ENCODE measurements at places on chromosomes 4 and X. TPM values are rescaled to one million over a fixed set of nuclear protein-coding genes. Genes with fewer than 3 reads are reported as not detected.

Gene GPM6B
- total RNA-seq: not detected

Gene CENPVL2
- total RNA-seq: not detected

Gene VCX3A
- not detected for total RNA-seq

Gene CLIC2
- 0.26 TPM for total RNA-seq

Gene LRCH2
- not detected for total RNA-seq

Gene VEGFC
- total RNA-seq: not detected

Gene ADH1C
- not detected for total RNA-seq

DNA sequence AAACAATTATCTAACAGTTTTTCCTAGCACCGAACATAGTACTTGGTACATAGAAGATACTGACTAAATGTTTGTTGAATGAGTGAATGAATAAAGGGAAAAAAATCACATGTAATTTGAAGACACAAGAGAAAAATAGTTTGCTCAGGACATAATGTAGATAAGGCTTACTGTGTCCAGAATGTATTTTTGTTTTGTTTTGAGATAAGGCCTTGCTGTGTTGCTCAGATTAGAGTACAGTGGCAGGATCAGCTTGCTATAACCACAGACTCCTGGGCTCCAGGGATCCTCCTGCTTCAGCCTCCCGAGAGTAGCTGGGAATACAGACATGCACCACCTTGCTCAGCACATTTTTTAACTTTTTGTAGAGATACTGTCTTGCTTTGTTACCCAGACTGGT, 6.5 kb downstream of the FAM199X start:
- H3K27ac ChIP-seq: no peak overlapping the region
- DNase-seq: no peak
- no peaks in the 10 kb centered on the region for H3K27me3 ChIP-seq
- no peaks in the 10 kb centered on the region for H3K36me3 ChIP-seq
- no peak overlapping the region for H3K4me3 ChIP-seq
- H3K4me1 ChIP-seq: peaks cover 12% of the 10 kb centered on the region

DNA sequence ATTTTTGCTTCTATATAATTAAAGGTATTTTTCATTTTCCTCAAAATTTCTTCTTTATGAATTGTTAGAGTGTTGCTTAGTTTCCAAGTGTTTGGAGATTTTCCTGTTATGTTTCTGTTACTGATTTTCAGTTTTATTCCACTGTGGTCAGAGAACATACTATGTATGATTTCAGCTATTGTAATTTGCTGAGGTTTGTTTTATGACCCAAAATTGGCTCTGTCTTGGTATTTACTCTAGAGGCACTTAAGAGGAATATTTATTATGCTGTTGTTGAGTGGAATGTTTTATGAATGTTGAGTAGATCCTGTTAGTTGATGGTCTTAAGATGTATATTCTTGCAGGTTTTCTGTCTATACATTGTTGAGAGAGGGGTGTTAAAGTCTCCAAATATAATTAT, 263.5 kb downstream of the PABPC4L start:
- H3K4me1 ChIP-seq: no peaks in the 10 kb centered on the region
- DNase-seq: no peak
- H3K36me3 ChIP-seq: no peaks in the 10 kb centered on the region
- H3K27me3 ChIP-seq: no peaks in the 10 kb centered on the region
- H3K4me3 ChIP-seq: no peak overlapping the region

GRCh38 chrX:80388206-80388605, 32.0 kb upstream of the TENT5D start:
- H3K36me3 ChIP-seq: no peaks in the 10 kb centered on the region
- no peaks in the 10 kb centered on the region for H3K27me3 ChIP-seq

- no peaks in the 10 kb centered on the region for H3K27me3 ChIP-seq
- H3K4me1 ChIP-seq: no peaks in the 10 kb centered on the region
- H3K4me3 ChIP-seq: no peak overlapping the region
- DNase-seq: no peak
- no peaks in the 10 kb centered on the region for H3K36me3 ChIP-seq
Observed at GRCh38 chr4:111016416-111016815, 393.5 kb upstream of the PITX2 start.

GRCh38 chr4:187258651-187259401, 535.2 kb upstream of the FAT1 start:
- H3K36me3 ChIP-seq: no peaks in the 10 kb centered on the region
- no peak for DNase-seq
- H3K27ac ChIP-seq: no peak overlapping the region

DNA sequence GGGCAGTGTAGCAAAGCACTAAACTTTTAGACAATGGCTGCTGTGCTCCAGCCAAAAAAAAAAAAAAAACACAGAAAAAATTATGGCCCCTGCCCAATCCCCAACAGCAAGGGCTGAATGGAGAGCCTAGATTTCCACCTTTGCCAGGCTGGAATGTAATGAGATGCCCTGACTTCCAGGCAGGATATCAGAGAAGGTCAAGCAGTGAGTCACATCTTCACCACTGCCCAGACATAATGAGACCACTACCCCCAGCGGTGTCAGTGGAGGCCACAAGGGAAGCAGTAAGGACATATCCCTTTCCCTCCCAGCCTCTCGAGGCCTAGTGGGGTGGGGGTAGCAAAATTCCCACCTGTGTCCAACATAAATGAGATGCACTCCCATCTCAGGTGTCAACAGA, 216.3 kb upstream of the LEF1 start:
- H3K4me3 ChIP-seq: no peak overlapping the region
- H3K4me1 ChIP-seq: no peaks in the 10 kb centered on the region
- no peak for DNase-seq
- H3K27ac ChIP-seq: no peak overlapping the region

- no peak for DNase-seq
- H3K36me3 ChIP-seq: no peaks in the 10 kb centered on the region
- no peak overlapping the region for H3K27ac ChIP-seq
- peaks cover 18% of the 10 kb centered on the region for H3K4me1 ChIP-seq
Observed at GRCh38 chr4:158823461-158823873, 54.6 kb downstream of the FNIP2 start.

DNA sequence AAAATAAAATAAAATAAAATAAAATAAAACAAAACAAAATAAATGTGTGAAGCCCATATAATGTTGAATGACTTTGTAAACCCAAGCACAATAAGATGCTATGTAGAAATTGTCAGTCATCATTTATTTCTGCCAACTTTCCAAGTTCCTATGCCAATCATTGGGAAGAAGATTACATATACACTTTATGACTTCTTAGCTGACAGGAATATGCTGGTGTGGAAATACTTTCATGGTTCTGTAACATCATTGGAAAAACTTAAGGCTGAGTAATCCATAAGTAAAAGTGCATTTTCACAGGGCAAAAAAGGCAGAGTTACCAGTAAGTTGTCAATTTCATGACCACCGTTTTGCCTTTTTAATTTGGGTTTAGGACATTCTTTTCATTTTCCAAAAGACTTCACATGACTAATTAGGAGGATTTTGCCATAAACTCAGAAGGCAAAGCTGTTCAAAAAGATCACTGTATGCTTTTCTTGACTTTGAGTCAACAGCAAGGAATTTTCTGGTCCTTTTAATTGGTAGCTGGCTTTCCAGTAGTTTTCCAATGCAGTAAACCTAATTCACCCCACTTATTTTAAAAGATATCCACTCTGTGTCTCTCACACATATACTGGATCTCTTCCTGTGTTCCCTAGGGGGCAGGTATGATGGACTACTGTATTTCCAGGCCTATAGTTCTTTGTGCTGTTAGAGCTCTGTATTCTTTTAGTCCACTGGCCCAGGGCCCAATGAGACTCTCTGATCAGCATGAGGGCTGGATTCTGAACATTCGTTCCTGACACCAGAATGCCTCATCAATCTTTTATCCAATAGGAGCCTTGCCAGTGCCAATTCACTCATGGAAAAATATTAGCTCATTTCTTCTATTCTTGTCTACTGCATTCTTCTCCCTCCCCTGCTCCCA, 26.2 kb upstream of the SCRG1 start:
- H3K36me3 ChIP-seq: no peaks in the 10 kb centered on the region
- peaks cover 23% of the 10 kb centered on the region for H3K4me1 ChIP-seq
- H3K27me3 ChIP-seq: no peaks in the 10 kb centered on the region
- no peak overlapping the region for H3K4me3 ChIP-seq
- DNase-seq: no peak
- H3K27ac ChIP-seq: no peak overlapping the region

- no peaks in the 10 kb centered on the region for H3K36me3 ChIP-seq
- DNase-seq: peak; percentile 6
- no peak overlapping the region for H3K27ac ChIP-seq
- peaks cover 5% of the 10 kb centered on the region for H3K4me1 ChIP-seq
Observed at GRCh38 chrX:40471965-40472648, 108.7 kb upstream of the ATP6AP2 start.

GRCh38 chrX:1336331-1336943, at the start of gene IL3RA:
IL3RA (plus strand) TSS chrX:1336785; CDS start chrX:1341766, 4,981 bp downstream.
- H3K4me3 ChIP-seq: peak within 1 kb of the TSS; percentile 46
- H3K4me1 ChIP-seq: no peaks in the 10 kb centered on the region

- no peak overlapping the region for H3K4me3 ChIP-seq
- peaks cover 18% of the 10 kb centered on the region for H3K4me1 ChIP-seq
- H3K27ac ChIP-seq: no peak overlapping the region
- H3K27me3 ChIP-seq: no peaks in the 10 kb centered on the region
Observed at GRCh38 chrX:49876750-49877149, 2.5 kb upstream of the USP27X start.

DNA sequence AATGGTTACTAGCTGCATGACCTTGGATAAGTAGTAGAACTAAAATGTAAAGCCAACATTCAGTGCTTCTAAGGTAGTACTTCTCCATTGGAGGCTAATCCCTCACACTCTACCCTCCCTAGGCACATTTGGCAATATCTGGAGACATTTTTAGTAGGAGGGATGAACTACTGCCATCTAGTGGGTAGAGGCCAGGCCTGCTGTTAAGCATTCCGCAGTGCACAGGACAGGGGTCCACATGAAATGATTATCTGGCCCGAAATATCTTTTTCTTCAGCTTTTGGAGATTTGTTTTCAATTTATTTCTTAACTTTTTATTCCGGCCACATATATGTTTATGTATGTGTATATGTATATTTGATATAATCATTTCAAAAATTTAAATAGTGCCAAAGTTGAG, 36.0 kb upstream of the SPANXC start:
- H3K27me3 ChIP-seq: no peaks in the 10 kb centered on the region
- no peaks in the 10 kb centered on the region for H3K36me3 ChIP-seq
- H3K4me1 ChIP-seq: no peaks in the 10 kb centered on the region
- H3K4me3 ChIP-seq: no peak overlapping the region
- no peak for DNase-seq

DNA sequence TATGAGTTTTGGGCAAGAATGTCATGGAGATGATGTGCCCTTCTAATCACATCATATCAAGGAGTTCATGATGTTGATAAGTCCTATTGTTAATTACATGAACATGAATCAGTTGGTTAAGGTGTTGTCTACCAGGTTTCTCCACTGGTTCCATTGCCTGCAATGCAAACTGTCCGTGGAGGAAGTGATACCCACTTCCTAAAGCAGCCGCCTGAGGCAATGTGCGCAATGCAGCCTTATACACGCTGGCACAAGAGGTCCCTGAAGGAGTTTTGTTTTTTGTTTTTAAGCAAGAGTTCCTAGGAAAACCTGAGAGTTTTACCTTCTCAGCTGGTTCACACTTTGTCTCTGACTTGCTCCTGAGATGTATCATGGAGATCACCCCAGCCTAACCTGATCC, 5.9 kb upstream of the GPKOW start:
- H3K27me3 ChIP-seq: no peaks in the 10 kb centered on the region
- no peak overlapping the region for H3K4me3 ChIP-seq
- no peaks in the 10 kb centered on the region for H3K4me1 ChIP-seq
- H3K36me3 ChIP-seq: no peaks in the 10 kb centered on the region

DNA sequence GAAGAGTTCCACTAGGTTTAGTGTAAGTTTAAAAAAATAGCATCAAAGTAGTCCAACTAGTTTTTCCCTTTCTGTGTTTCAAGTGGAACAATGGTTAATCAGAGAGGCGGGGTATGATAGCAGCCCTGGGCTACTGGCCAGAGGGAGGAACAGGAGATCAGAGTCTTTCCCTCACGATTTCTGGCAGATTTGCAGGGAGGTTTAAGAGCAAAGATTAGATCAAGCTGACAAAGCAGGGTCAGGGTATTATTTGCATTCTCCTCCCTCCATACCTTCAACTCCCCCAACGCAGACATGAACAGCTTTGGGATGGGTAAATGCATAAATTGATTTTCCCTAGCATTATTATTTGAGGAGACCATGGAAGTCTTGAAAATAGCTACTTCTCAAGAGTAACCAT, 277.6 kb upstream of the DIAPH2 start:
- no peak overlapping the region for H3K27ac ChIP-seq
- no peaks in the 10 kb centered on the region for H3K27me3 ChIP-seq
- no peak for DNase-seq
- no peaks in the 10 kb centered on the region for H3K36me3 ChIP-seq

DNA sequence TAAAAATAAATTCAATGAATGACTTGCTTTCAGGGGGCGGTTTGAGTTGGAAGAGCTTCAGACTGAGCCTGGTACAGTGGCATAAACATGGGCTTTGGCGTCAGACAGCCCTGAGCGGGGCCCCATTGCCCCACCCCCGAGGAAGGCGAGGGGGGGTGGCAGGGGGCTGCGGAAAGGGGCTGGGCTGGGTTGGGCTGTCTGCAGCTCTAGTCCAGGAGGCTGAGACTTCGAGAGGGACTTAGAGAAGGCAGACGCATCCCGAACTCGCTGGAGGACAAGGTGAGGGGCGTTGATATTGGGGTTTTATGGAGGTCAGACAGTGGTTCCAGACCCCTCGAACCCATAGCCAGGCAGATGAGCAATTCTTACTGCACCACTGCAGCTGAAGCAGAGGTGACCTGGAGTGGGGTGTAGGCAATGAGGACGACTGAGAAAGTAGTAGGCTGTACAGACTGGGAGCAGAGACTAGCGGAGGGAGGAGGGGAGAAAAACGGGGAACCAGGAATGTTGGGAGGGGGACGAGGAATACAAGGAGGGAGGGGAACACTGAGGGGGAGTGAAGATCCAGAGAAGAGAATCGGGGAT, at the start of gene MAGED2:
MAGED2 (plus strand) TSS at position 222 of the 585 bp plus-strand sequence. CDS start 1,587 bp downstream, outside the sequence.
- peak within 1 kb of the TSS; percentile 82 for H3K27ac ChIP-seq
- H3K36me3 ChIP-seq: peaks cover 21% of the 10 kb centered on the region
- H3K4me3 ChIP-seq: peak within 1 kb of the TSS; percentile 86
- peak; percentile 49 for DNase-seq
- no peaks in the 10 kb centered on the region for H3K27me3 ChIP-seq
- peaks cover 7% of the 10 kb centered on the region for H3K4me1 ChIP-seq

DNA sequence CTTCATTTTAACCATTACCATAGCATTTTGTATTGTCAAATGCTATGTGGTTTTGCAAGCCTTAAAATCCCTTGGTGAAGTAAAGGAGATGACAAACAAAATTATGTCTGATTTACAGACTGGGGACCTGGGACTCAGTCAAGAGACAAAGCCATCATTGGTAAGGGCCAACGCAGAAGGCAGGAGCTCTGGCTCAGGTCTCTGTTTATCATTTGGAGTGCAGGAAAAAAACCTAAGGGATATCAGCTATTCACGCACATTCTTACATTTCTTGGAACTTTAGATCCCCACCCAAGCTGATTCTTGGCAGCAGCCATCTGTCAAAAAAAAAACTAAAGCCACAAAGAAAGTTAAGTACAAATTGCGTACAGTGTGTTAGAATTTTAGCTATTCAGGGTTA, 731.9 kb downstream of the STPG2 start:
- H3K36me3 ChIP-seq: no peaks in the 10 kb centered on the region
- no peaks in the 10 kb centered on the region for H3K27me3 ChIP-seq
- H3K4me3 ChIP-seq: no peak overlapping the region
- DNase-seq: no peak
- H3K4me1 ChIP-seq: no peaks in the 10 kb centered on the region

- no peaks in the 10 kb centered on the region for H3K4me1 ChIP-seq
- no peak for DNase-seq
- H3K4me3 ChIP-seq: no peak overlapping the region
- no peak overlapping the region for H3K27ac ChIP-seq
- no peaks in the 10 kb centered on the region for H3K27me3 ChIP-seq
Observed at GRCh38 chrX:39541881-39542280, 555.9 kb downstream of the BCOR start.

- DNase-seq: no peak
- H3K4me1 ChIP-seq: peaks cover 7% of the 10 kb centered on the region
- no peak within 1 kb of the TSS for H3K27ac ChIP-seq
- H3K36me3 ChIP-seq: no peaks in the 10 kb centered on the region
Observed at GRCh38 chr4:89836897-89837384, at the start of gene SNCA. SNCA (minus strand) TSS chr4:89837161; CDS start chr4:89835667, 1,494 bp downstream.
